ENCODE measurements at places on chromosomes 1 and 21.

DNA sequence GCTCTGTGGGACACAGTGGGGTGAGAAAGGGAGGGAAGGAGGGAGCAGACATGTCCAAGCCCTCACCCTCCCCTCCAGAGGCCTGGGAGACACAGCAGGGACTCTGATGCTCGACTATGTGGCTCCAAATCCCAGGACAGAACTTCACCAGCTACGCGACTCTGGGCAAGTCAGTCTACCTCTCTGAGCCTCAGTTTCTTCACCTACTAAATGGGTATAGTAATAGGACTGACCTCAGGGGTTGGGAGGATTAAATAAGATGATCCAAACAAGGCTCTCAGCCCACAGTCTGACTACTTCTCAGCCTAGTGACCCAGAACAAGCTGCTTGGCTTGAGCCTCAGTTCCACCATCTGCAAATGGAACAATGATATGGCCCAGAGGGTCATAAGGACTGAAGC, 19.6 kb downstream of the SDC3 start:
- no peak for DNase-seq

DNA sequence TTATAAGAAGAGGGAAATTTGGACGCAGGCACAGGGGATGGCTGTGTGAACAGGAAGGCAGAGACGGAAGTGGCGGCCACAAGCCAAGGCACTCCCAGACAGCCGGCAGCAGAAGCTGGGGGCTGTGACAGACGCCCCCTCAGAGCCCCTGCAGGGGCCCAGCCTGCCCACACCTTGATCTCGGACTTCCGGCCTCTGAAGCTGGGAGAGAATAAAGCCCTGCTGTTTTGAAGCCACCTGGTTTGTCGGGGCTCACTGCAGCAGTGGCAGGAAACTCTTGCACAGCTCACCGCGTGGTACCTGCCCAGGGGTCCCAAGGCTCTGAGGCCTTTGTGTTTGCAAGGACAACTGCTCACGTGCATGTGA, 13.7 kb downstream of the MEGF6 start:
- DNase-seq: no peak

DNA sequence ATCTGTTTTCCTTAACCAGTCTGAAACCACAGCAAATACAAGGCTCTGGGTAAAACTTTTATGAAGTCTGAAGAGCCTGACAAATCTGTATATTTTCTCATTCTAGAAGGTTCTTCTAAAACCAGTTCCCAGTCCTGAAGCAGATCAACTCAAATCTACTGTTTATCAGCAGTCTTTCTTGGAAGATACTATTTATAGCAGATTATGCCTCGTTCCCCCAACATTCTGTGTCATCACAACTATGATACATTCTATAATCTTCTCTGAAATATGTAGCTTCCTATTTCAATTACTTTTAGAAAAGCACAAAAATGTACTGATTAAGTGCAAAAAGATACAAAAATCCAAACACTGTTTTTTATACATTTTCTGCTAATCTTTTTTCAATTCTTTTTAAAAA, 67.5 kb downstream of the NIBAN1 start:
- DNase-seq: no peak

- no peak for DNase-seq
Observed at GRCh38 chr1:175219774-175220173, 27.2 kb upstream of the KIAA0040 start.

Measured in NCI-H446 (cell line).